ENCODE measurements at places on chromosomes 7 and 10. TPM values are rescaled to one million over a fixed set of nuclear protein-coding genes. Genes with fewer than 3 reads are reported as not detected.

NUTM2E gene
- total RNA-seq = 1.6 TPM

CTAGE6 gene
- total RNA-seq = 0.26 TPM

WNT8B gene
- not detected for total RNA-seq

CYP26A1 gene
- 5.6 TPM for total RNA-seq

PRKCQ gene
- 6.0 TPM for total RNA-seq

STOX1 gene
- total RNA-seq = 4.0 TPM

LIPK gene
- not detected for total RNA-seq

NCF1 gene
- total RNA-seq = not detected

TMEM213 gene
- total RNA-seq = not detected

POU6F2 gene
- 5.2 TPM for total RNA-seq

TRIM50 gene
- 22.3 TPM for total RNA-seq

Data from body of pancreas (tissue), 4 donors.